ENCODE measurements at places on chromosomes 12 and 14. TPM values are rescaled to one million over a fixed set of nuclear protein-coding genes. Genes with fewer than 3 reads are reported as not detected.

- no peak for DNase-seq
These were observed 15.9 kb downstream of the GLIPR1L1 start for GRCh38 chr12:75350413-75350812.

DNA sequence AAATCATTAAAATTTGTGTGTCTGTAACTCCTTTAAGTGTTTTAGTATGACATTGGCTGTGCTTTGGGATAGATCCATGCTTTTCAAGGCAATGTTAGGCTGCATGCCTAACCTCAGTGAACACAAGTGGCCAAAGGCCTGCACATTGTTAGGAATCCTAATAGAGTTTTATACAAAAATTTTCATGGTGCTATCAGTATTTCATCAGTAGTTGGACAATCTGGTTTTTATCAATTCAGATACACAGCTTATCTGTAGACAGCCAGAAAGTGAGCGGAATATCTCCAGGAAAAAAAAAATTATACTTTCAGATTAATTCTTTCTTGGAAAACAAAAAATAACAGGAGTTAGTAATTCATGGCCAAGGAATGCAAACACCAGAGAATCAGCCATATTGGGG, 324.0 kb upstream of the PDE3A start:
- no peak for DNase-seq

Gene TSPAN19
- total RNA-seq, result not detected

Gene CCDC38
- total RNA-seq, result 0.24 TPM

Gene TSHR
- total RNA-seq, result not detected

Measured in left cardiac atrium (tissue), 4 donors.